Heart right ventricle (tissue), 16 donors: ENCODE measurements at places on chromosomes 12 and 14. TPM values are rescaled to one million over a fixed set of nuclear protein-coding genes. Genes with fewer than 3 reads are reported as not detected.

Gene FZD10
- not detected for total RNA-seq

Gene PPM1H
- total RNA-seq = 5.5 TPM

DNA sequence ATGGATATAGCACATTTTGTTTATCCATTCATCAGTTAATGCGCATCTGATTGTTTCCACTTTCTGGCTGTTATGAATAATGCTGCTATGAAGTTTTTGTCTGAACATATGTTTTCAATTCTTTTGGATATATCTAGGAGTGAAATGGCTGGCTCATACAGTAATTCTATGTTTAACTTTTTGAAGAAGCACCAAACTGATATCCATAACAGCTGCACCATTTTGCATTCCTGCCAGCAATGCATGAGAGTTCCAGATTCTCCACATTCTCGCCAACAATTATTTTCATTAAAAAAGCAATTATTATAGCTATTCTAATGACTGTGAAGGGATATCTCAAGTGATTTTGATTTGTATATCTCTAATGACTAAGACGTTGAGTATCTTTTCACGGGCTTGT, 89.9 kb upstream of the PPP4R3A start:
- DNase-seq = no peak

GRCh38 chr14:56046546-56046945, 71.7 kb upstream of the PELI2 start:
- no peak for DNase-seq

- no peak for DNase-seq
Observed at GRCh38 chr14:60662982-60663381, 13.7 kb upstream of the SIX1 start.
